MCF 10A (cell line): ENCODE measurements at places on chromosomes 7 and 10.

DNA sequence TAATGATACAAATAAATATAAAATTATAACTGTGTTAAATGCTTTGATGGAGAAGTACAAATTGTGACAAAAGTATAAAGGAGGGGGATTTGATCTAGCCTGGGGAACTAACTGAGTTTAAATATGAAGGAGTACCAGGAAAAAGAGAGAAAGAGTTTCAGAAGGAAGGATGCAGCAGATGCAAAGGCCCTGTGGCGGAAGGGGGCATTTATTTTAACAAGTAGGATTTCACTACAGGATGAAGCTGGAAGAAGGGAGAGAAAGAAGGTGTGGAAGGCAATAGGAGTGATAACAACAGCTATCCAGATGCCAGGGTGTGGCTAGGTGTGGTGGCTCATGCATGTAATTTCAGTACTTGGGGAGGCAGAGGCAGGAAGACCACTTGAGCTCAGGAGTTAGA lies 55.8 kb downstream of the AKR1B1 start:
- no peak for DNase-seq

- peak; percentile 84 for DNase-seq
Observed at GRCh38 chr7:140653319-140654108, 12.9 kb upstream of the DENND2A start.

GRCh38 chr10:126288547-126289493 lies 99.5 kb downstream of the ADAM12 start:
- DNase-seq: no peak

DNA sequence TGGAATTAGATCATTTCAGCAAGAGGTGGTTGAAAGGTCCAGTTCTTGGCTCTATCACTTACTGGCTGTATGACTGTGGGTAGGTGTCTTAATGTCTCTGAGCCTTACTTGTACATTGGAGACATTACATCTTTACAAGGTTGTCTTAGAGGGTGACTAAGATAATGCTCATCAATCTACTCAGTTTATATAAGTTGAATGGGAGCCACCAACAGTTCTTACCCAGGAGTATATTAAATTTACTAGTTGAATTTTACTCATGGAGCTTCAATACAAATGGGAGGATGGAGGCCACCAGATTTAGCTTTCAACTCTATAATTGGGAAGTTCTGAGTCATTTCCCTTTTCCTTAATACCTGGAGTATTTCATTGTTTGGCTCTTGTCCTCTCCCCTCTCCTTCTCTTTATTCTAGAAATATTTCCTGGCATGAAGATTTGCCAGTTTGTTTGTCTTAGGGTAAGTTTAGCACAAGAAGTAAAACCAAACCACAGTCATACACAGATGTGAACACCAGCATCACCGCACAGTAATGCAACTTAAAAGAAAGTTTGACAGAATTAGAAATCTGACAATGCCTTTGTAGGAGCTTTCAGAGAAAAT lies 222.8 kb downstream of the LRMDA start:
- DNase-seq: peak; percentile 16

GRCh38 chr10:86285136-86285790 lies 81.3 kb downstream of the GRID1 start:
- no peak for DNase-seq

- no peak for DNase-seq
Observed at GRCh38 chr7:156668130-156668741, 27.7 kb downstream of the RNF32 start.

- DNase-seq: no peak
Observed at GRCh38 chr7:102912742-102913141, at the start of gene LRRC17. Gene LRRC17, plus strand, starts transcription at chr7:102913000. Its CDS starts 20,914 bp downstream, at chr7:102933914.

- DNase-seq: peak; percentile 46
Observed at GRCh38 chr7:155190688-155191087, 107.0 kb upstream of the INSIG1 start.
